ENCODE measurements at places on chromosomes 12 and 14. TPM values are rescaled to one million over a fixed set of nuclear protein-coding genes. Genes with fewer than 3 reads are reported as not detected.

GRCh38 chr14:90627478-90627877 lies 188.8 kb downstream of the TTC7B start:
- DNase-seq, result no peak

DNA sequence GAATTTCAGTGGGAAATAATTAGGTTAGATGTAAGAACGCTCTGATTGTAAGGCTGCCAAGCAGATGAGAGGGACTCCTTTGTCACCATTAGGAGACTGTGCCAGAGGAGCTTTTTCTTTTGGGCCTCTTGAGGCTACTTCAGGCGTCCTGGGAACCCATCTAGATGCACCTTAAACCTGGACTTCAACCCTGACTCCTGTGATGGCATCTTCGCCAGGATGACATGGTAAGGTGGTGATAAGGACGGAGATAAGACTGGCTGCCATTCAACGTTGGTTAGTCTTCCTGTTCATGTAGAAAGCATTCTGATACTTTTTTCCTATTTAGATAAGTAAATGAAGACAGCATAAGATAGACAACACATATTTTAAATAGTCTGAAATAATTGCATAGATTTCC lies 36.3 kb downstream of the STK38L start:
- DNase-seq, result no peak

DNA sequence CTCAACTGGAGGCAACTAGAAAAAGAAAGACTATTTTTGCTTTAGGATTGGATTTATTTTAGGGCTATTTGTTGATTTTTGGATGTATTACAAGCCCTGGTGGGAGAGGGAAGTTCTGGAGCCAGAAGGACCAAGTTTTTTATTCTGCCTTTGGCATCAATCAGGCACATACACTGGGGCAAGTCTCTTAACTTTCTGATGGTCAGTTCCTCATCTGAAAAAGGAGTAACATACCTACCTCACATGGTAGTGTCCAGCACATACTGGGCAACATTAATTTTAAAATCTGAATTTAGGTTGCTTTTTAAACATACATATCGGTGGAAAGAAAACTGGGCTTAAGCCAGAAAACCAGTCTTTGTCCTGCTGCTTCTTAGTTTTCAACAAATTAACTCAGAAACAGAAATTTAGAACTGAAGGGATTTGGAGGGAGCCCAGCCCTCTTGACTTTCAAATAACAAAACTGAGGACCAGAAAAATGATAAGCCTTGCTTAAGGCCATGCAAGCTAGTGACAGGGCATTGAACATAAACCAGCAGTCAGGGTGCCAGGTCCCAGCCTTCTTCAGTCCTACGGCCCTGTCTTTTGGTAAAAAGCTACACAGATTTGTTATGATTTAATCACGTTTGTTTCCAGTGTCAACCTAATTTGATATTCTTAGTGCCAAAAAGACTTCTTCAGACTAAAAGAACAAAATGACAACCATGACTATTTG lies 90.2 kb upstream of the SLC38A2 start:
- no peak for DNase-seq

DNA sequence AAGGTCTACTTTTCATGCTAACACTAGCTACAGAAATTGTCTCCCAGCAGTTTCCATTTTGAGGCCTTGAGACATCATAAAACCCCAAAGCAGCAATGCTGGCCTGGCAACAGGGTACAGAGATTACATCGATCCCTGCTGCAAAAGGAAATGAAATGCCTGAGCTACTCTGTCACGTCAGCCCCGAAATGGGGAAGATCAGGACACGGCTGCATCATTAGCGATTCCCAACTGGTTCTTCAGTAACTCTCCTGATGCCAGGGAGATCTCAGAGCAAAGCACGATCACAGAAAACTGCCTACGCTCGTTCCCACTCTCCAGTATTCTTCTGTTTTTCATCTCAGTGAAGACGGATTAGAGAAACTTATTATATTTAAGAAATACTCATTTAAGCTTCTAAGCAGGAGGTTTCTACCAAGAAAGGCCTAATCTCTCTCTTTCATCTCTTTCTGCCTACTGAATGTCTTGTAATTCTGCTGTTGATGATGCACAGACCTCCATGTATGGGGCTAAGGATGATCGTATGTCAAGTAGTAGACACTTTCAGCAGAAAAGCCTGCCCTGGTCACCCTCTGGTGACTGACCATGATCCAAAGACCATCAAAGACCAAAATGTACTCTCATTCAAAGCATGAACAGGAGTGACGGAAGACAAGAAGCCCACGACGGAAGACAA lies 168.5 kb downstream of the RIMBP2 start:
- DNase-seq, result no peak

DNA sequence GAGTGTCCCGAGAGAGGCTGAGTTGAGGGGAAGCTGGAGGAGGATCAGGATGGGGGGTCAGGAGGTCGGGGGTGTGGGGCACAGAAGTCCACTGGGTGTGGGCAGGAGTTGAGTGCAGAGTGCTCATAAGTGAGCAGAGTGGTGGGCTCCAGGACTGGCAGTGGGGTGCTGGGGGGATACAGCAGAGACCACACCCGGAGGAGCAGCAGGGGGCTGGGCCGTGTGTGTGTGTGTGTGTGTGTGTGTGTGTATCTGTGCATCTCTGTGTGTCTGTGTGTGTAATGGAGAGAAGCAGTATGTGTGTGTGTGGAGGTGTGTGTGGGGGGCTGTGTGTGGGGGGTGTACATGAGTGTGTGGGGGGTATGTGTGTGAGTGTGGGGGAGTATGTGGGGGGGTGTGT lies 4.9 kb upstream of the NUDT14 start:
- no peak for DNase-seq

- DNase-seq, result no peak
Measured at GRCh38 chr12:19031032-19031431, 98.5 kb upstream of the PLEKHA5 start.

- no peak for DNase-seq
Measured at GRCh38 chr12:54558311-54558710, 8.9 kb downstream of the PDE1B start.

GRCh38 chr14:57009585-57010515 lies 199.6 kb upstream of the OTX2 start:
- DNase-seq, result peak; percentile 10

- DNase-seq, result no peak
Measured at GRCh38 chr12:120157678-120158077, 36.8 kb downstream of the GCN1 start.

DNA sequence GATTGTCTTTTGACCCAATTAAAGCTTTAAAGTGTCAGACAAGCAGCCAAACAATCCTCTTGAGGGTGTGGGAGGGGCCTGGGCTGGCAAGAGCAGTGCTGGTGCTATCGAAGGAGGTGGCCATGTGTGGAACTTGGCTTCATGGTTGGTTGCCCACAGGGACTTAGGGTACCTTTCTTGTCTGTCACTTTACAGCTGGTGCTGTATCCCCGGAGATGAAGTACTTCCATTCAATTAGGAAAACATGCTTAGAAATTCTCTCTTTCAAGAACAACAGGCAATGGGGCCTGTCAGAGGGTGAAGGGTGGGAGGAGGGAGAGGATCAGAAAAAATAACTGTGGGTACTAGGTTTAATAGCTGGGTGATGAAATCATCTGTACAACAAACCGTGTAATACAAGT lies 86.5 kb downstream of the DAAM1 start:
- DNase-seq, result no peak

- no peak for DNase-seq
Measured at GRCh38 chr14:74917646-74918081, 5.4 kb downstream of the RPS6KL1 start.

GRCh38 chr12:31715283-31715825 lies 13.5 kb downstream of the AMN1 start:
- DNase-seq, result peak; percentile 17

GRCh38 chr14:64825509-64825908 lies 54.2 kb downstream of the SPTB start:
- DNase-seq, result no peak

- no peak for DNase-seq
Measured at GRCh38 chr12:68888243-68888642, 44.7 kb downstream of the CPM start.

GRCh38 chr12:68011882-68012207 lies 22.6 kb downstream of the IFNG-AS1 start:
- DNase-seq, result peak; percentile 14

DNA sequence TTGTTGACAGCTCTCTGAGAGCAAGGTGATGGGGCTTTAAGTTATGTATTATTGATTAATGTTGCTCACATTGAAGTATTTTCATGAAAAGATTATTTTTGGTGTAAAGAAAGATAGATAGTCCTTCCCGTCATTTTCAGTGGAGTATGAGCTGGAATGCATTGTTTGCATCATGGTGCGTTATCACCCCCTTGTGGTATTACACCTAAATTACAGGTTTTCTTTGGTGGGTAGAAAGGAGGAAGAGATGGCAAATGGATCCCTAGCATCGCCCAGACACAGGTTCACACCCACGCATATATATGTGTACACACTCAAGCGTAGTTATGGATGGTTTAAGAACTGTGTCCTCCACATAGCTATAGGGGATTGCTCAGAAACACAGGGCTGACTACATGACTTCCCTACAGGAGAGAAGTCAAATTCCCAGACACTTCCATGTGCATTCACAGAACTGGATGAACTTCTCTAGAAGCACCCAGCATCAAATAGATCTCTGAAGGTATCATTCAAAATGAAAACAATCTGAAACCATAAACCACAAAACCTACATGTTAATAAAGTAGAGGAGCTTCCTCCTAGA lies 14.4 kb upstream of the SERPINA10 start:
- peak; percentile 72 for DNase-seq

- DNase-seq, result no peak
Measured at GRCh38 chr12:130571089-130571488, 145.0 kb downstream of the RIMBP2 start.

DNA sequence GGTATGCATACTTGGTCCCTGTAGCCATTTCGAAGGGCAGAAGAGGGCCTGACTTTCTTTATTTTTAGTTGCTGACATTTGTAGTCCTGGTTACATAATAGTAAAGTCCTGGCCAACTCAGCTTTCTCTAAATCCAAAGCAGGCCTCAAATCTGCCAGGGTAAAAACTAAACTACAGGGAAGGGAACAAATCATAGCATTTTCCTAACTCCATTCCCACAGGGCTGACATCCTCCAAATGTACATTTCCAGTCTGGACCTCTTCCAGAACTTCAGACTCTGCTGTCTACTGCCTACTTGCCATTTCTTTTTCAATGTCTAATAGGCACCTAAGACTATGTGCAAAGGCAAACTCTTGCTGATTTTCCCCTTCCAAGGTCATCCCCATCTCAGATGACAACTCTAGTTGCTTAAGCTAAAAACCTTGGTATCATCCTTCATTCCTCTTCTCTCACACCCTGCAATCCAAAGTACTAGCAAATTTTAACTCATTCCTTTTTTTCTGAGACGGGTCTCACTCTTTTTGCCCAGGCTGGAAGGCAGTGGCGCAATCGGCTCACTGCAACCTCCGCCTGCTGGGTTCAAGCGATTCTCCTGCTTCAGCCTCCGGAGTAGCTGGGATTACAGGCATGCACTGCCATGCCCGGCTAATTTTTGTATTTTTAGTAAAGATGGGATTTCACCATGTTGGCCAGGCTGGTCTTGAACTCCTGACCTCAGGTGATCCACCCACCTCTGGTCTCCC lies 2.0 kb downstream of the DDIT3 start:
- DNase-seq, result no peak

DNA sequence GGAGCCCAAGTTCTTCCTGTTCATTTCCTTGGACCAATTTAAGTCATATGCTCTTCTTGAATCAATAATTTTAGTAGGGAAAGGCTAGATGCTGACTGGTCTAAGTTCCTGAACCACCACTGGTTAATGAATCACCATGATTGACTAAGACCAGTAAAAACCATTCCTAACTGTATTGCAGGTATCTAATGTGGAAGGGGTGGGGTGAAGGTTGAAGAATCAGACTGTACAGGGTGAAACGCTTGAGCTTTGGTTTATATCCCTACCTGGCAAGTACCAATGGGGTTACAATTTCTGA lies 100.1 kb downstream of the DYRK2 start:
- no peak for DNase-seq

GRCh38 chr14:102575160-102575845 lies 17.1 kb upstream of the RCOR1 start:
- DNase-seq, result no peak

- DNase-seq, result no peak
Measured at GRCh38 chr12:50085615-50086072, 502 bp downstream of the SMARCD1 start.

- no peak for DNase-seq
Measured at GRCh38 chr14:92676403-92677086, 71.9 kb downstream of the LGMN start.

GRCh38 chr14:82537831-82538230 lies 1004.2 kb upstream of the SEL1L start:
- no peak for DNase-seq

GRCh38 chr12:26410689-26411088 lies 215.3 kb downstream of the SSPN start:
- no peak for DNase-seq

GRCh38 chr14:68951800-68952530 lies 27.1 kb downstream of the ACTN1 start:
- no peak for DNase-seq

DNA sequence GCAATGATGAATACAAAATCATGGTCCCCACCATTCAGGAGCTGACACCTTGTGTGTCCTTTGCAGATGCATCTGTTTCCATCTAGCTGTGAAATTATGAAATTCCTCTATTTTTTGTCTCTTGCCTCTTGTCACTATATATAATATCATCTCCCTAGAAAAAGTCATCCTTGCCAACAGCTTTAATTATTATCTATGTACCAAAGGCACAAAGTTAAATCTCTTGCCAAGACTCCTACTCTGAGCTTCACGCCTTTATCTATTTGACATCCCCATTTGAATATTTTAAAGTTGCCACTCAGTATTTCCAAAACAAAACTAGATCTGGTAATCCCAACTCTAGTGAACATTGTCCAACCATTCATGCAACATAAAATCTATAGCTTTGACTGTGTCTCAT lies 32.0 kb upstream of the PRB2 start:
- DNase-seq, result no peak

GRCh38 chr14:63986789-63987533 lies 134.2 kb downstream of the SYNE2 start:
- no peak for DNase-seq

DNA sequence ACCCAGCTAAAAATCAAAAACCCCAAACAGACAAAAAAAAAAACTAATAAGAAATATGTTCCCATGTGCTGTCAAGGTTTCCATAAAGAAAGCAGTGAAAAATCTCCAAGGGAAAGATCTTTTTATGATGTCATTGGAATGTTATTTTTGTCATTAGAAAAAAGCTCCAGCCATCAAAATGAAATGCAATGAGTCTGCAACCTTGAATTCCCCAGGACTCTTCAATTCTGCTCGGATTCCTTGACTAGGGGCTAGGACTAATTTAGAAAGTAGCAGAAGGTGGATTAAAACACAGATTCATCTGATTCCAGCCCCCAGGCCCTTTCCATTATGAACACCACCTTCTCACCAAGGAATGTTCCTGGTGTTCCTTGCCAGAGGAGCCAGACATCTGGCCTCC lies 6.0 kb upstream of the PCNX1 start:
- DNase-seq, result no peak

- DNase-seq, result no peak
Measured at GRCh38 chr14:77322250-77322902, 1.5 kb downstream of the GSTZ1 start.

- DNase-seq, result no peak
Measured at GRCh38 chr12:111450676-111451075, 45.0 kb downstream of the SH2B3 start.

The NUMB gene
- total RNA-seq, result 34.3 TPM

The A2ML1 gene
- total RNA-seq, result 6.0 TPM

The CBLN3 gene
- 0.07 TPM for total RNA-seq

The NID2 gene
- total RNA-seq, result 7.1 TPM

The CEBPE gene
- not detected for total RNA-seq

The TAS2R9 gene
- total RNA-seq, result not detected

The HVCN1 gene
- total RNA-seq, result 11.8 TPM

The HCAR1 gene
- not detected for total RNA-seq

The BCL2L14 gene
- 2.7 TPM for total RNA-seq

The RECQL gene
- 47.2 TPM for total RNA-seq

The LHX5 gene
- total RNA-seq, result not detected
